Vagina (tissue), 2 donors: ENCODE measurements at places on chromosomes 1 and 21.
A peak's percentile ranks its signal among the peaks of the same experiment; 100 is the strongest.

- no peak for DNase-seq
These were observed 40.7 kb downstream of the NME7 start for GRCh38 chr1:169326956-169327268.

GRCh38 chr1:15083578-15083977, 70.0 kb upstream of the TMEM51 start:
- no peak for DNase-seq

DNA sequence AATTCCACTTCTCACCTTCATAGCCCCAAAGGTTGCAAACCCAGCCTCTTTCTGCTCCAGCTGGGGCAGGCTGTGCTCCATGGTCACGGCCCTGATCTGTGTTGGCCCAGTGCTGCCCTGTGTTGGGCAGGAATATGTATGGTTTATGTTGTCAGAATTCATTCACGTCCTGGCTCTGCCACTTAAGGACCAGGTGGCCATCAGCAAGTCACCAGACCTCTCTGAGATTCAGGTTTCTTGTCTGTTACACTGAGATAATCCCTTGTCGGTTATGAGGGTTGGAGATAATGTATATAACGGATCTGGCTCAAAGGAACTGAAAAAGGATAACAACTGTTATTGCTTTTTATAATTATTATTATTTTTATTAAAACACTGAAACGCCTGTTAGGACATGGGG, 39.1 kb upstream of the SELENON start:
- no peak for DNase-seq

- DNase-seq = no peak
These were observed 57.4 kb downstream of the UCK2 start for GRCh38 chr1:165884690-165885304.

DNA sequence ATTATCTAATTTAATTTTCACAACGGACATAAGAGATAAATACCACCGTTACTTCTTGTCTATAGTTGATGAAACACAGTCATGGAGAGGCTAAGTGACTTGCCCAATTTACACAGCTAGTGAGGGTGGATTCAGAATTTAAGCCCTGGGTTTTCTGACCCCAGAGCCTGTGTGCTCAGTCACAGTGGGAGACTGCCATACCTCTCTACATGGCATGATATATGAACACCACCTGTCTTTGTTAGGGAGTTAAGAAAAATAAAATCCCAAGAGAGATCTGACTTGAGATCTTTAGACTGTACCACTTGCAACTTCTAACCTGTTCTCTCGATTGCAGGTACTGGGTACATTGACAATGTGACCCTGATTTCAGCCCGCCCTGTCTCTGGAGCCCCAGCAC, 40.3 kb downstream of the LAMC2 start:
- DNase-seq = no peak

- DNase-seq = no peak
These were observed 159.8 kb downstream of the RUNX1 start for GRCh38 chr21:34889320-34889675.

- DNase-seq = no peak
These were observed 5.1 kb upstream of the SSR2 start for GRCh38 chr1:156025876-156026275.

DNA sequence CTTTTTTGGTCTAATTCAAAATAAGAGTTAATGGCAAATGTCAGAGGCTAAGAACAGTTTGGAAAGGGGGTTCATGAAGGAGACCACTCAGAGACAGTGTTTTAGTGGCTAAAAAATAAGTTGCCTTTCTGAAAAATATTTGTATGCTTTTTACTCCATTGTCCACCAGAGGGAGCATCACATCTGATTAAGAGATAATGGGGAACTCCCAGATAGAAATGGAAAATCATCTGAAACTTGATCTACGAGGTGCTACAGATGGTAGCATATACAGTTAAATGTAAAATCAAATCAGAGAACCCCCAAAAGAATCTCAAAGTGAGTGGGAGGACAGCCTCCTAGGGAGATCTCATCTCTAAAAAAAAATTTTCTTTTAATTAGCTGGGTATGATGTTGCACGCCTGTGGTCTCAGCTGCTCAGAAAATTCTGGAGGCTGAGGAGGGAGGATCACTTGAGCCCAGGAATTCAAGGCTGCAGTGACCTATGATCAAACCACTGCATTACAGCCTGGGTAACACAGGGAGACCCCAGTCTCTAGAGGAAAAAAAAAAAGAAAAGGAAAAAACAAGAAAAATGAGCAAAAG, 9.7 kb downstream of the SMYD3 start:
- DNase-seq = no peak

DNA sequence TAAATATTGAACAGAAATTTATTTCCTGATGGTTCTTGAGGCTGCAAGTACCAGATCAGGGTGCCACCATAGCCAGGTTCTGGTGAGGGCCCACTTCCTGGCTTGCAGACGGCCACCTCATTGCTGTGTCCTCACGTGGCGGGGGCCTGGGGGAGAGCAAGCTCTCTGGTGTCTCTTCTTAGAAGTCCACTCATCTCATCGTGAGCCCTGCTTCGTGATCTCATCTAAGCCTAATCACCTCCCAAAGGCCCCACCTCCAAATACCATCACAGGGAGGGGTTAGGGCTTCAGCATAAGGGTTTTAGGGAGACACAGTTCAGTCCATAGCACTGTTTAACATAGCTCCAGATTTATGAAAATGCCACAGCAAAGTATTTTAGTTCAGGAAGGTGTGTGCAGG, 119.7 kb downstream of the PRDM2 start:
- DNase-seq = peak; percentile 61

DNA sequence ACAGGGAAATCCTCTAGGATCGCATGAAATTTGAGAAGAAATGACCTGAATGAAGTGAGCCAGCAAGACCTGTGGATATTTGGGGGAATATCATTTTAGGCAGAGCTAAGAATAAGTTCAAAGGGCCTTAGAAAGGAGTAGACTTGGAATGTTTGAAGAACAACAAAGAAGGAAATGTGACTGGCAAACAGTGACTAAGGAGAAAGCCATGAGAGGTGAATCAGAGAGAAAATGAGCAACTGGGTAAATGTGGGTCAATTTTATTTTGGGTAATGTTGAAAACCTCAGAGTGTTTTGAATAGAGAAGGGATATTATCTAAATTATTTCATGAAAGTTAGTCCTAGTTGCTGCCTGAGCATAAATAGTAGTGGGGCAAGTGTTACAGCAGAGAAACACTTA, 672.8 kb downstream of the LMO4 start:
- DNase-seq = no peak

- no peak for DNase-seq
These were observed 1.1 kb upstream of the TBX15 start for GRCh38 chr1:118989006-118989815.

DNA sequence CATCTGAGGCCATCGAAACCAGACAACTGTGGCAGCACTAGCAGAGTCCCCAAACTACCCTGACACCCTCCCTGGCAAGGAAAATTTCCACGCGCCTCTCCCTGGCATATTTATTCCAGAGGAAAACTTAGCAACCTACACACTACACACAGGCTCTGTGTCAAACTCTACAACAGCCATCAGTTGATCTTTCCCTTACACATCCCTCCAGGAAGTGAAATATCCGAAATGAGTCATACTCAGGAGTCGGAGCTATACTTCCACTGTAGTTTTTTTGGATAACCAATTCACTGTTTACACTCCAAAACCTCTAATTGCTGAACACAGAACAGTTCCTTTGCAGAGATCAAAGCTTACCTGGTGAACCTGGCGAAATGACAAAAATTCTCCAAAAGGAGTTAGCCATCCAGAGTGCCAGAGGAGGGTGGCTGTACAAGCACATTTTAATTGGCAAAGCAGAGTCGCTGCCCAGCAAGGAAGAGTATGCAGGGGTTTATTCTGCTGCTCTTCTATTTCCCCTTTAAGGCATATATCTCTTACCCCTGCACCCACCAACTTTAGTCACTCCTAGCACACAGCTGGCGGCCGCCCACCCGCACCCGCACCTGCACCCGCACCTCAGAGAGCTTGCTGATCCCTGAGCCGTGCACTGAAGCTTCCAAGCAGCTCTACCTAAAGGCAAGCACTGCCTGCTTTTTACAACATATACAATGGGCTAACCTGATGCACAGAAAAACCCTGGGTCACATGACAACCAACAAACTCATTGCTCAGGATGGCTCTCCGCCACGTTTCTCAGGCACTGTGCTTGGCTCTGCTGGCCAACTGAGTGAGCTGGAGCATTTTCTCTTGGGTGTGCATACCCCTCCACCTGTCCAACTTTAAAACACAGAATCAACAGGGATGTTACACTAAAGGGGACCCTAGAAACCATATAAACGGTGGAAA, 54.9 kb downstream of the CAPZB start:
- DNase-seq = no peak

- DNase-seq = no peak
These were observed 2.9 kb upstream of the CAMK1G start for GRCh38 chr1:209580577-209580976.

DNA sequence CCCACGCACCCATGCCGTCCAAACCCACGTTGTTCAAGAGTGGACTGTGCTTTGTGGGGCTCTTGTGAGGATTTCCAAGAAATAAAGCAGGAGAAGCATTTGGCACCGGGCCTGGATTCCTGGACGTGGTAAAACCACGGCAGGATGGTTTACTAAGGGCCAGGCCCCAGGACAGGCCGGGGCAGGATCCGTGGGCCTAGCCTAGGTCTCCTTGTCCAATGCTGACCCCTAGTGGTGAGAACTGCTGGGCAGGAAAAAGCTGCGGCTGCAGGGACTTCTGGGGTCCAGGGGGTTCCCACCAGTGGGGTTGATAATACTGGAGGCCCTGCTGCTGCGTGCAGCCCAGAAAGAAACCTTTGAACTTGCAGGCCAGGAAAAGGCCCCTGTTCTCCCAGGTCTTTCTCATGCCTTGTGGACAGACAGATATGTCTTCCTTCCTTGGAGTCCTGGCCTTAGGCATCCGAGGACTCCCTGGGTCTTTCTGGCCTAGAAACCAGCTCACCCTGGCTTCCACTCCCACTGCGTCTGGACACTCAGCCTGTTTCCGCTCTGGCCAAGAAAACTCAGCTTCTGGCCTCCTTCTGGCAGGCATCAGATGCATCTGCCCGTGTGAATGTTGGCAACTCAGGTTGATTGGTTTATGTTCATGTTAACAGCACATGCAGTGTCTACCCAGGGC, 106.9 kb upstream of the TMEM51 start:
- no peak for DNase-seq

- no peak for DNase-seq
These were observed 43.1 kb downstream of the ZMYM1 start for GRCh38 chr1:35122311-35122710.

GRCh38 chr1:6351480-6352137, 42.0 kb downstream of the ACOT7 start:
- DNase-seq = no peak

DNA sequence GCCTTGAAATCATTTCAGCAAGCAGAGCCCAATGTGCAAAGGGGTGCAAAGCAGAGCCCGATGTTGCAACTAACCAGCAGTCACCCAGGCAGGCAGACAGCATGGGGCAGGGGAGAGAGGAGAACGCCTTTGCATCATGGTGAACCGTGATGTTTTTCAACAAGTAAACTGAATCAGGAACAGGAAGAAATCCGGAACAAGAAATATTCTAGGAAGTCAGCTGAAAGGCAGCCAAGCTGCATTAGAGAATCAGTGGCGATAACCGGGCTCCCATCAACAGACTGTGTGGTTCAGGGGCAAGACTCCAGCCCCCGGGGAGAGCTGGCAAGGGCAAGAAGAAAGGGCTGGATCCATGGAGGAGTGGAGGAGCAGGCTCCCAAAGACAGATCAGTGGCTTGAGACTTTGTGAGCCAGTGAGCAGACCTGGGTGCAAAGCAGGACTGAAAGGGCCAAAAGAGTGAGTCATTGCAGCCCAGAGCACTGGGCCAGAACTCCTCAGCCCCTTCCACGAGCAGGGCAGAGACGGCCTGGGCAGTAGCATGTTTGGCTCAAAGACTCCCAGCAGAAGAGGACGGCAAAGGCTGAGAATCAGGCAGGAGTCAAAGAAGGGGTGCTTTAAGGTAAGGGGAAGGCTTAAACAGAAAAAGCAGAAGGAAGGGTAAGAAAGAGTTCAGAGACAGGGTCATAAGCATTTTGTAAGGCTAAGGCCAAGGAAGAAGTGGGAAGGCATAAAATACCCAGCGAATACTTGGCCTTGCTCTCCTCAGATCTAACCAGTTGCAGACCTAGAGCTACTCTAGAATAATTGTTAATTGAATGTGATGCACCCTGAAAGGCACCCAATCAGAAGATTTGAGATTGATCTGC, 155.0 kb downstream of the SETD4 start:
- DNase-seq = no peak

DNA sequence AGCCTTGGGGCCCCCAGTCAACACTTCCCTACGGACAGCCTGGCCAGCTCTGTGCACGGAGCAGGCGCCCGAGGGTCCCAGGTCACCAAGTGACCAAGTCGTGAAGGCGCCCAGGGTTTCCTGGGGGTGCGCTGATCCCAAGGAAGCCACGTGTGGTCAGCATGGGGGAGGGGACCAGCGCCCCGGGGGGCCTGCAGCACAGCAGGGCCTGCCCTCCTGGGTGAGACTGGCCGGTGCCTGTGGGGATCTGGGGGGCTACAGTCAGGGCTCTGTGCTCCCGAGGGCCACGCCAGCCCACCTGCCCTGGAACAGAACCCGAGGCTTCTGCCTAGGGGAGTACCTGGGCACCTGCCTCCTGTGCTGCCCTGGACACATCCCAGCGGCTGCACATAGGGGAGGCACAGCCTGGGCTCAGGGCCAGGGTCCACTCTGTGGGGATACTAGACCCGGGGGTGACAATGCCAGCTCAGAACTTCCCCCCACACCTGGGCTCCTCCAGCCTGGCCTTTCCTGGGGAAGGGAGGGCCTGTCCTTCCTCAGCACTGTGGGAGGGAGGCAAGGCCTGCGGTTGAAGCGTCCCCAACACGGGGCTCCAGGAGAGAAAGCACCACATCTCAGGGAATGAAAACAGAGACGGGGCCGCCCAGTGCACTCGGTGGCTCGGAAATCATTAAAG, 6.2 kb upstream of the POFUT2 start:
- DNase-seq = peak; percentile 81

DNA sequence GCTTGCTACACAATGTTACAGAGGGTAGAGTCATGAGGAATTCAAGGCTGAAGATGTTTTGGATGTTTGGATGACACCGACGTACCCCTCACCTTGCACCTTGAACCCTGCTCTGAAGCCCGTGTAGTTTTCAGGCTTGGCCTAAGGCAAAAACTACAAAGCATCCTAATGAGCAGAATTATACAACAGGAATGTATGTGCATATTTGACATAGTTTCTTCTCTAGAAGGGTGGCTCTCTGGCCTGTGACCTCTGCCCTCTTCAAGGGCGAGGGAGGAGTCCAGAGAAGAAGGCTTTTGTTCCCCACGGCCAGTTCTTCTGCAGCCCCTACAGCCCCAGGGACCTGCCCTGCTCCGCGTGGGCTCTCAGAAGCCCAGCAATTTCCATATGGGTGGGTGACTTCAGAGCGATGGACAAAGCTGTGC, 43.3 kb downstream of the L1TD1 start:
- DNase-seq = no peak

DNA sequence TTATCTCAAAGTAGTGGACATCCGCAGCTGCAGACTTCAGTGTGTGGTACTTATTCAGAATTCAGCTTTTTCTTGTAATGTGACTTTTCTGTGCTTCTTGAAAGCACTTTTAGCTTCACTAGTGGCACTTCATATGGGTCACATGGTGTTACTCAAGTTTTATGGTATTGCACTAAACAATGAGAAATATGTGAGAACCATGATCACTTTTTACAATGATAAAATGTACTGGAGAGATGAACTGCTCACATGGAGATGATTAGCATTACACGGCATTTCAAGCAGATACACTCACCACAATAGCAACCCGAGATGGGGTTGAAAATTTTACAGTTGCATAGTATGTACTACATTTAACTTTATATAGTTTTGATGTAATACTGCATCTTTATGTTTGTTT, 40.1 kb upstream of the GPR52 start:
- no peak for DNase-seq
